CD8-positive, alpha-beta T cell (primary cell): ENCODE measurements at places on chromosomes 2 and 18.

GRCh38 chr2:22056621-22057132 is 932.9 kb downstream of the TDRD15 start:
- DNase-seq = no peak

DNA sequence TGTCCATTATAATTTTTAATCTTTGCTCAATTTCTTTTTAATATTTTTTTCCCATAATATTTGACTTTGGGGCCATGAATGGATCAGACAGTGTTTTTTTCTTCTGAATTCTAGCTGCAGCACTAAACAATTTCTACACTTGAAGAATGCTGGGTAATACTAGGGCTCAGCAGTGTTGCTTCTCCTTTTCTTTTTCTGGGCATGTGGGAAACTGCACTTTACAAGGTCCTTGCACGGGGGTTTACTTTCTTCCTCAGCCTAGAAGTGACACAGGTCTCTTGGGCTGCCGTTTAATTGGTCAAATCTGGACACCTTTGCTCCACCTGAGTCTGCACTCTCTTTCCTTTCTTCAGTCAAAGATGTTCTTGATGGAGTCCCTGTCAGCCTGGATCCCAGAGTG is 135.4 kb upstream of the APCDD1 start:
- no peak for DNase-seq

- peak; percentile 7 for DNase-seq
Measured at GRCh38 chr2:28895189-28895893, 874 bp downstream of the WDR43 start.

- DNase-seq = no peak
Measured at GRCh38 chr2:100174026-100174431, 31.6 kb upstream of the AFF3 start.

- DNase-seq = no peak
Measured at GRCh38 chr2:38701542-38701941, 35.6 kb downstream of the GALM start.

GRCh38 chr2:120389036-120389391 is 43.1 kb downstream of the INHBB start:
- DNase-seq = no peak

DNA sequence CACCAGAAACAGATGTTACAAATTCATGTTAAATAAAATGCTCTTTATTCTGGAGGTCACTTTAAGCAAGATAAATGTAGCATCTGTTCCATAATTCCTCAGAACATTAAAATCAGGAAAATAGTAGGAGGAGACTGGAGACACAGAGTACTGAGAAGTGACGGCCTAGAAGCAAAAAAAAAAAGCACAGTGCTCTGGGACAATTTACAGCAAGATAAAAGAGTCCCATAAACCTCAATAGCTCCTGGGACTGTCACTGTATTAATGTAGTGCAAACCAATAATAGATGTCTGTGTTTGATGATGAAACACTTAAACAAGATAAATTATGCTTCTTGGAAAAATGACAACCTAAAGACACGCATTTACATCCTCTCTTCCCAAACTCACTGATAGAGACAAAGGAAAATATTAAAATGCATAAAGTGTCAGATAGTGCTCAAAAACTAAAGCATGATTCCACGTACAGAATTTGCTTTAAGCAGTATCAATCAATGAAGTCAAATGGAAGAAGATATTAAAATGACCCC is 338.8 kb upstream of the REG3G start:
- DNase-seq = no peak

- peak; percentile 38 for DNase-seq
Measured at GRCh38 chr2:223779877-223780276, 57.5 kb downstream of the AP1S3 start.

GRCh38 chr2:17867133-17867532 is 11.3 kb upstream of the KCNS3 start:
- no peak for DNase-seq

DNA sequence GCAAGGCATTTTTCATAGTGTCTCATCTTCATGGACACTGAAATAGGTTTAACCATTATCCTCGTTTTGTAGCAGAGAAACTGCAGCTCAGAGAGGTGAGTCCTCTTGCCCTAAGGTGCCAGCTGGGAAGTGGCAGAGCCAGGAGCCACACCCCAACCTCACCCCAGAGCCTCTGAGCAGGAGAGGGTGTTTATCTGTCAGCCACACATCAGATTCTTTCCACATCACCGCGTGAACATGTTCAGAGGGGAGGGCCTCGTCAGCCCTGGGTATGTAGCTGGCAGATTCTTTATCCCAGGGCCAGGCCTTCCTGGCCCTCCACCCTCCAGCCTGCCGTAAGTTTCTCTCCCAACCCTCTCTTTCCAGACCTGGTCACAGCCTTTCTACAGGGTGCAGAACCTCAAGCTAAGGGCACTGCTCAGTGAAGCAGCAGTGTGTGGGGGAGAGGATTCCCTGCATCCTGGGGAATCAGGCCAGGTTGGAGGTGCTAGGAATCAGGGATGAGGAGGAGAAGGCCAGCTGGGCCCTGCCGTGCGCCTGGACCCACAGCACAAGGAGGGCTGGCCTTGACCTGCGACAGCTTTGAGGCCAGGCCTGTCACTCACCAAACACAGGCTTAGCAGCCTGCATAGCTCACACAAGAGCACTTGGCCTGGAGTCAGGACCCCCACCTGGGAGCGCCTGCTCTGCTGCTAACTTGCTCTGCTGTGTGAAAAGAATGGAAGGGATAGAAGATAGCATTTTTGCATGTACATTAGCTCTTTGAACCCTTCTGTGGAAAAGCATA is 111.3 kb upstream of the MCFD2 start:
- DNase-seq = no peak
